ENCODE measurements at places on chromosomes 7 and 10.

GRCh38 chr7:55472928-55473725 lies 99.2 kb downstream of the VOPP1 start:
- DNase-seq = peak; percentile 43

DNA sequence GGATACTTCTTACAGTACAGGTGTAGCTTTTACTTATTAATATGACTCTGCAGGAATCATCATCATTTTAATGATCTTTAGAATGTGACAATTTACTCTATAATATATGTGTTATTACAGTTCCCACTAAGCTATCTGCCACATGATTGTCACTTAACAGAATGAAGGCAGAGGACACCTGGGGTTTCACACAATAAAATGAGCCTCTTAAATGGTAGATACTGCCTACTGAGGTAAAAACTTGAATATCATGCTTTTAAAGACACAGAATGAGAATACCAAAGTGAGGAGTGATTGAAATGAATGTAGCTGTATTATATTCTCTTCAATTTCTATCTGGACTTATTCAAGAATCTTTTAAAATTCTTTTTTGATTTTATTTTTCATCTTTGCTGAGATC lies 1255.3 kb upstream of the LRRN3 start:
- DNase-seq = no peak

DNA sequence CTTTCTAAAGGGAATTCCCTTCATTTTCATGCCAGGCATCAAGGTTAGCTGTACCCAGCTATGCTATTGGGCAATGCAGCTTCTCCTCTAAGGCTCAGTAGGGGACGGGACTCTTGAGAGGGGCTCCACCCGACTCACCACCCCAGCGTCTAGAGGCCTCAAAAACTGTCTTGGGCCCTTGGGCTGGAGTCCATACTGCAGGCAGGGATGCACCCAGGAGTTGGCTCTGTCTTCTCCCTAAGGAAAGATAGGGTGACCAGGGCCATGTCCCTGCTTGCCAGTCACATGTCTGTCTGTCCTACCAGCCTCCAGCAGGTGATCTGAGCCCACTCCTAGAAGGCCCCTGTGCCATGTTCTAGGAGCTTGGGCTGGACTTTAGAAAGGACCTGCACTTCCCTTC lies 1.2 kb downstream of the OPN4 start:
- DNase-seq = no peak

DNA sequence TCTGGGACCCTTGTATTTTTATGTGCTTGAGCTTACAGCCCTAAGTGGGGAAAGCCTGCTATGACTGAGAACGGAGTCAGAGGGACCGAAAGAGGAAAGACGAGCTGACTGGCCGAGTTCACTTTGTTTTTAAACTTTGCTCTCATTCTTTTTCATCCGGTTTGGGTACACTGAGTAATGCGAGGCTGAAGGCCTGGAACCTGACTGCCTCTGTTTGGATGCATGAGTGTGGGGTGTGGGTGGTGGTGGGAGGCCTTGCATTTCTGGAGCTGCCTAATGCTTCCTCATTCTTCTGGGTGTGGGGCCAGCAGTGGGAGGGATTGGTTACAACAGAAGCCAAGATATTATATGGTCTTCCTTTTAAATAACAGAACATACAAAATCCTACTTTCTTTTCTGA lies 155.5 kb downstream of the BUB3 start:
- no peak for DNase-seq

DNA sequence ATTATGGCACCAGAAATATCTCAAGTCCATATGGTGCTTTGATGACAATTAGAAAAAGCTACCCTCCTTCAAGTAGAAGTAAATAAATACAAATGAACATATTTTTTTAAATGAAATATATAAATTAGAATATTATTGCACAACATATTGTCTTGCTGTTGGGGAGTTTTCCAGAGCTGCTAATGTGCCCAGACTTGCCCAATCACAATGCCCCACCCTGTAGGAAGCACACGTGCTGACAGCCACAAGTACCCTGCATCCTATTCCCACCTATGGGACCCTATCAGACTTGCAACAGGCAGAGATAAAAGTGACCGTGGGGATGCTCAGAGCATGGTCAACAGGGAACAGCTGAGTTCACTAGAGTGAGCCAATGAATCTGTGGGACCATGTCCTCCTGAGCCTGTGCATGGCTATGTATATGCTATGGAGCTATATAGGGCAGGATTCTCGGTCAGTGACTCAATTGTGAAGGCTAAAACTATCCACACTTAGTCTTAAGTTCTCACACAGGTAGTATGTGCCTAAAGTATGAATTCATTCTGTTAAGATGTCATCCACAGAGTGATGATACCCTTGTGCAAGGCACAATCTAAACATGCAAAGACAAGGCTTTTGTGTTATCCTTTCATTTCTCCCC lies 336.0 kb downstream of the HGF start:
- DNase-seq = no peak

GRCh38 chr7:110442381-110442837 lies 648.5 kb upstream of the LRRN3 start:
- DNase-seq = no peak

GRCh38 chr10:72012796-72013195 lies 48.6 kb downstream of the CHST3 start:
- no peak for DNase-seq

DNA sequence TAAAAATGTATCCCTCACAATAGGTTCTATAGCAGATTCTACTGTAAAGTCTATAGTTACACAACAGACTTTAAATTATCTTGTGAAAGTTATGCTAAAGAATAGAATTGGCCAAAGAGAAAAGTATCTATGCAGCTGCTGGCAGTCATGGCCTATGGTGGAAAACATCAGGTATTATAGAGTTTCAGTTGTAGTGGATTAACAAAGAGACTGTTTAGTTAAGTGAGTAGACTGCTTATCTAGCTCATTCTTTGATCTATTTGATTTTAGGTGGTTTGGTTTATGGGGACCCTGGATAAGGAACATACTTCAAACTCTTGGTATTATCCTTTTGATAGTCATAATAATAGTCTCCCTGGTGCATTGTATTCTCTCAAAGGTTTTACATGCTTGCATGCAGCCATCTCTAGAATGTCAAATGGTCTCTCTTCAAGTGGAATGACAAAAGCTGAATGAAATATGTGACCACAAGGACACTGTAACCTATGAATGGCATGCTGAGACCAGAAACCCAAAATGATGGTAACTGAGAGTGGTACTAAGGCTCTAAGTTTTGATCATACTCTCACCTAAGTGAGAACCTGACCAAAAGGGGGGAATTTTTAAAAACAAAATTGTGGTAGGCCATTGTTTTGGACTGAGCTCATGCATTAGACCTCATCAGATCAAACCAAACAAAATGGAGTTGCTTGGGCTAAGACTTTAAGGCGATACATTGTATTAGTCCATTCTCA lies 54.9 kb upstream of the NAMPT start:
- DNase-seq = no peak

- DNase-seq = no peak
These were observed 16.4 kb downstream of the TNRC18 start for GRCh38 chr7:5406957-5407945.

DNA sequence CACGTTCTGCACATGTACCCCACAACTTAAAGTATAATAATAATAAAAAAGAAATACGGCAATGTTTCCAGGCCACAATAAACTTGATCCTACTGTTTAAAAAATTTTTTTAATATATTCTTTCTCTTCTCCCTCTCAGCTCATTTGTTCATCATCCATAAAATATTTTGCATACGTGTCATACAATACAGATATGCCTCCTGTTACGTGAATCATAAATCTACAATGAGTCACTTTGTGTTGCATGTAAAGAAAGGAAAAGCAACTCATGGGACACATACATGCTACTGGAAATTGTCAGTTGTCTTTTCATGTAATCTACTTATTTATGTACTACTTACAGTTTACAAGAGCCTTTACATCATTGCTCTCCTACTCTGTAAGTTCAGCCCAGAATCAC lies 1.1 kb upstream of the TECTB start:
- no peak for DNase-seq

DNA sequence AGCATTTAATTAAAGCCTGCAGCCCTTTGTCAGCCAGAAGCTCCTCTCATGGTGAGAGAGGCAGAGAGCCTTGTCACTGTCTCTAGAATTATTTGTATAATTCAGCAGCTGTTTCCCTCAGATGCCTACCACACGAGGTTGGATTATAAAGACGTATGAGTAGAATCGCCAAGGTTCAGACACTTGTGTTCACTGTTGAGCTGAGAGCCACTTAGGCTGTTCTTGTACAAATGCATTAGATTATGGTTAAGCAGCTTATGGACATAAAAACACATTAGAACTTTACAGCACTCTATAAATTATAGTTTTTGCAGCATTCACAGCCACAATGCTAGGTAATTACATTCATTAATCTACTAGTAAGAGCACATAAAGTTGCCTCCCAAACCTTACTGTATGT lies 282.6 kb downstream of the AUTS2 start:
- no peak for DNase-seq

GRCh38 chr7:41590986-41591385 lies 111.9 kb downstream of the INHBA start:
- DNase-seq = no peak

GRCh38 chr7:50358041-50358705 lies 53.7 kb downstream of the IKZF1 start:
- DNase-seq = no peak

DNA sequence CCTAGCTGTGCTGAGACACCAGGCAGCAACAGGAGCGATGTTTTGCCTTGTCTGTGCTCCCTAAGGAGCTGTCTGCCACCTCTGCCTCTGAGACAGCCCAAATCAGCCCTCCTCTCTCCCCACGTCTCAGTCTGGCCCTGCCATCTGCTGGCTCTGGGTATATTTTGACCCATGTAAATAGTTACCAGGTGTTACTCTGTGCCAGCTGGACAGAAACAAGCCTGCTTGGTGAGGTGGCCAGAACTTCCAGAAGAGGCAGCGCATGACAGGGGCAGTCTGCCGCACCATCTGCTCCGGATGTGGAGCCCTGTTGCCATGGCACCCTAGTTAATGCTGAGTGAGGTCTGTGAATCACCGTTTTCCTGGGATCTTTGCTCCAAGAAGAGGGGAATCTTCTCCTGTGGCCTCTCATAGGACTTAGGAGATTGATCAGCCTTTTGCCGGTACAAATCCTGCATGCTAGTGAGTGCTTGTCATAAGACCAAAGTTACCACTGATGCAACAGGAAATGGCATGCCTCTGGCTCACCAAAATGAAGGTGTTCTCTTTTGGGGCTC lies 31.8 kb downstream of the GSTO2 start:
- peak; percentile 72 for DNase-seq

DNA sequence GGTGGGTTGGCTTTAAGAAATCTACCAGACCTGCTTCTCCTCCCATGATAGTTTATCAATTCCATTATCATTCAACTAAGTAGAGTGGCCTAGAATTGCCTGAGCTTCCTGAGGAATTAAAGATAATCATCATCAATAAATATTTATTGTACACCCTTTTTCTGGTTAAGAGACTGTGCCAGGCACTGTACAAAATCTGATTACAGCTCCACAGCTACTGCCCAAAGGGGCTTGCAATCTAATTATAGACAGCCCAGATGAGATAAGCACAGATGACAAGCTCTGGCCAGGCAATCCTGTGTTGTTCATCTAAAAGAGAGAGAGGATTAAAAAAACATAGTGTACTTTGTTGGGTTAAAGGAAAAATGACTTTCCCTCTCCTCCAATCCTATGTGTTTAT lies 586.4 kb downstream of the GATA3 start:
- no peak for DNase-seq

DNA sequence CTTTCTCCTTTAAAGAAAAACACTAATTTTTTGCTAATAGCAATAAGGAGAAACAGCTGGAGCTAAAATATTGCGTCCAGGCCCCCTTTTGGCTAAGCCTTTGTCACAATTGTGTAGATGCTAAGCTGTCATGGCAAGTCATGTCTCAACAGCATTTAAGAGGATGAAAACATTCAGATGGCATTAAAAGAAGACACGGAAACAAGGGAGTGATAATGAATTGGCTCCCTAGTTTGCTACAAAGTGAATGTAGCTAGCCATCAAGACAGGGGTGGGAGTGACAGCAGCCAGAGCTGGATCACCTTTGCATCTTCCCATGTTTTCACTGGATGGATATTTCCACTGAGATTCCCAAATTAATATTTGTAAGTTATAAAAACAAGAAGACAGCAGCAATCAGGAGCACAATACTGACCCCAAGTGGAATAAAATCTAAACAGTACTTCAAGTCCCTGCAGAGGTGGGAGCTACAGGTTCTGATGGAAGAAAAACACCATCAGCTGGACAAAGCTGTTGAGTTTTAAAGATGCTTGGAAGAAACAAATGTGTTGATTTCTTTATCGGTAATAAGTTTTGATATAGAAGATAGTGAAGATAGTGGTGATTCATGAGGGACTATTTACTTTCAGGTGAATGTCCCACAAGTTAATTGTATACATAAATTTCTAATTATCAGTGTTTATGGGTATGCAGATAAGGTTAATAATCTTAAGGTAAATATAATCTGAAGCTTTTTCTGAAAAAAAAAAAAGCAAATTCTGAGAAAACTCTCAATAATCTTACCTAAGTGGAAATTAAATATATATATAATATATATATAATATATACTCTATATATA lies 129.4 kb downstream of the SLC16A9 start:
- DNase-seq = no peak

DNA sequence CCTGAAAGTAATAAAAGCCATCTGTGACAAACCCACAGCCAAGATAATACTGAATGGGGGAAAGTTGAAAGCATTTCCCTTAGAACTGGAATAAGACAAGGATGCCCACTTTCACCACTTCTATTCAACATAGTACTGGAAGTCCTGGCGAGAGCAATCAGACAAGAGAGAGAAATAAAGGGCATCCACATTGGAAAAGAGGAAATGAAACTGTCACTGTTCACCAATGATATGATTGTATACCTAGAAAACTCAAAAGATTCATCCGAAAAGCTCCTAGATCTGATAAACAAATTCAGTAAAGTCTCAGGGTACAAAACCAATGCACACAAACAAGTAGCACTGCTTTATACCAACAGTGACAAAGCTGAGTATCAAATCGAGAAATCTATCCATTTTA lies 581.7 kb upstream of the TEX47 start:
- no peak for DNase-seq

DNA sequence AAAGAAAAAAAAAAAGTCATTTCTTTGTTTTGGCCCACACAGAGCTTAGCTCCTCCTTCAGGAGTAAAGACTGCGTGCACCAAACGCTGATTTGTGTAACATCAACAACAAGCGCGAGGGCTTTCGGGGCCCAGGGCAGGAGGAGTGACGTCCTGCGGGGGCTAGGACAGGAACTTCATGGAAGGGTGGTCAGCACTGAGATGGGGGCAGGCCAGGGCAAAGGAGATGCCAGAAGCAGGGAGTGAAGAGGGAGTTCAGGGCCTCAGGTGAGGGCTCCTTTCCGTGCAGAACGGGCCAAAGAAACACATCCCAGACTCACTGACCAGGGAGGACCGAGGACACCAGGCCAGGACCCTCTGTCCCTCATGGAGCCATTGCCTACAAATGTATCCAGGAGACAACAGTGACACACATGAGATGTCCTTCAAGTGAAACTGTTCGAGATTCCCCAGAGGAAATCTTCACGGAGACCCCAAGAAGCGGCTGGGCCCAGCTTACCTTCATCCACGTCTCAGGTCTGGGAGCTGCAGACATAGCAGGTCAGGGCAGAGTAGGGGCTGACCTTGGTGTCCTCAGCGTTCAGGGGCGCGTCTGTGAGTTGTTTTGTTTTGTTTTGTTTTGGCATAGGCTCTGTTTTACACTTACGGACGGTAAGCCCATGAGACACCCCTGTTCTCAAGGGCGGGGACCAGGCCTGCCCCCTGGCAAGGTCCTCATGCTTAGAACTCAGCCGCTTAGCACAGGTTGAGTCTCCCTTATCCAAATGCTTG lies 30.4 kb upstream of the SHH start:
- DNase-seq = peak; percentile 24

GRCh38 chr10:3595736-3596135 lies 189.3 kb downstream of the KLF6 start:
- no peak for DNase-seq
